ENCODE measurements at places on chromosomes 5 and 9.

DNA sequence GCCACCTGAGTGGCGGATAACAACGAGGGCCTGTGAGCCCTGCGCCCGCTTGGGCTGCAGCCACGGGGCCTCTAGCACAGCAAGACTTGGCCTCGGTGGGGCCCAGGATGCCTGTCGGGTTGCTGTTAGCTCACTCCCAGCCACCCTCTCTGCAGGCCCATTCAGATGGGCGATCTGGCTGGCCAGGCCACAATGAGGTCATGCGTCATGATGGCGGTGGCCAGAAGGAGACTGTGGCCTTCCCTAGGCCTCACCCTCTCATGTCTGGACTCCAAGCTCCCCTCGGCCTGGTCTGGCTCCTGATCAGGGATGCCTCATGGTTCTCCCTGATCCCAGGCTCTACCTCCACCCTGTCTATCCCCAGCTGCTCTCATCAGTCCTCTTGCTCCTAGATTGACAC lies 19.0 kb upstream of the TCOF1 start:
- no peak for DNase-seq

GRCh38 chr5:92808474-92808873 lies 772.5 kb downstream of the NR2F1-AS1 start:
- DNase-seq = no peak

- DNase-seq = no peak
Observed at GRCh38 chr5:147576646-147577535, 67.0 kb upstream of the DPYSL3 start.

- DNase-seq = no peak
Observed at GRCh38 chr9:75551861-75552260, 338.6 kb upstream of the PCSK5 start.

GRCh38 chr5:114419067-114419388 lies 57.2 kb downstream of the KCNN2 start:
- no peak for DNase-seq

GRCh38 chr5:115526604-115527003 lies 18.0 kb downstream of the FEM1C start:
- no peak for DNase-seq
